Central memory CD4-positive, alpha-beta T cell (primary cell): ENCODE measurements at places on chromosomes 2 and 18.
A peak's percentile ranks its signal among the peaks of the same experiment; 100 is the strongest.

GRCh38 chr2:202378662-202379358 lies 2.7 kb downstream of the BMPR2 start:
- DNase-seq: no peak

DNA sequence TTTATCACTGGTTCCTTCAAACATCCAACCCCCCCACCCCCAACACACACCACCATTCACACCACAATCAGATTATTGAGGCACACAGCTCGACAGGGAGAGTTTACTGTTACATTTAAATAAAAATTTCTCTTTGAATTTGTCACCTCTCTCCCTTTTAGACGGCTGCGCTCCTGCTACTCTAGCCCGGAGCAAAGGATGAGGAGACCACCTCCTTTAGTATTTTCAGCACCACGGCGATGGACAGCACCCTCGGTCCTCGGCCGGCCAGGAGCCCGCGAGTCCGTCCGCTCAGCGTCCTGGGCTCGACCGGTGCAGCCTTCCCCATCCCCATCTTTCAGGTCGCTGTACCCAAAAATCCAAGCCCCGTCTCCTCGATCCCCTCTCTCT lies 892 bp downstream of the CELF4 start:
- DNase-seq: no peak

DNA sequence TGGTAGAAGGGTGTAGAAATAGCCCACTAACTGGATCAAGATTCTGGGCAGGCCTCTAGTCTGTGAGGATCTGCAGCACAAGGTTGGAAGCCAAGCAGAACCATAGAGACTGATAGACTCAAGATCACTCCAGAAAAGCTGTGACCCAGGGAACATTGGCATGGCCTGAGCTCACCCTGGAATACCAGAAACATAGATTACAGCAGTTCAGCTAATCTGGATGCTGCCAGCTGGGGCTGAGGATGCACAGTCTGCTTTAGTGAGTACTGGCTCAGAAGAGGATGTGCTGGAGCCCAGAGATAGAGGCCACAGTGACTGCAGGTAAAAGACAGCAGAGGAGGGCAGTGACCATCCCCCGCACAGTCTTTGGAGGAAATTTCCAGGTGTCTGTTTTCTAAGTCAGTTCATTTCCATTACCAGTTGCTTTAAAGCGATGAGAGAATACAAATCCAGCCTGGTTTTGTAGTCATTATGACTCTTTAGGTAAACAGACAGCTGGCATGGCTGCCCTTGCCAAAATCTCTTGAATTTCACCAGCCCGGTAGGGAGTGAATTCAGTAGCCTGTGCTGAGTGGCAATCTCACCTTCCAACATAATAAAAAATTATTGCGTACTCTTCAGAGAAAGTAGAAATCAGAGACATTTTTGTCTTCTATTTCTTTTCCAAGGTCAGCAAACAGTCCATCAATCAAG lies 119.2 kb downstream of the ANTXR1 start:
- DNase-seq: no peak

DNA sequence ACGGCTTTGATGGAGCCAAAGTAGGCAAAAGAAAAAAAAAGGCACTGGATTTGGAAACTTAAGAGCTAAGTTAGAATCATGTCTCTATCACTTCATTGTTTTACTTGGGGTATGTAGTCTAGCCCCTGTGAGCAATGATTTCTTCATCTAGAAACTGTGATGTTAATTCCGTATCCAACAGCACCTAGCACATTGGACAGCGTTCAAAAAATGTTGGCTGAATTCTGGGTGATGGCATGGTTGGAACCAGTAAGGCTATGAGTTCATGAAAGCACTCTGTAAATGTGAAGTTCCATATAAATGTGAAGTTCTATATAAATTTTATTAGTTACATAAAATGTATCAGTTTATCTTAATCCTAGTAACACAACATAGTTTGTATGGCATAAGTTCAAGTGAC lies 308.5 kb upstream of the HNMT start:
- DNase-seq: no peak

DNA sequence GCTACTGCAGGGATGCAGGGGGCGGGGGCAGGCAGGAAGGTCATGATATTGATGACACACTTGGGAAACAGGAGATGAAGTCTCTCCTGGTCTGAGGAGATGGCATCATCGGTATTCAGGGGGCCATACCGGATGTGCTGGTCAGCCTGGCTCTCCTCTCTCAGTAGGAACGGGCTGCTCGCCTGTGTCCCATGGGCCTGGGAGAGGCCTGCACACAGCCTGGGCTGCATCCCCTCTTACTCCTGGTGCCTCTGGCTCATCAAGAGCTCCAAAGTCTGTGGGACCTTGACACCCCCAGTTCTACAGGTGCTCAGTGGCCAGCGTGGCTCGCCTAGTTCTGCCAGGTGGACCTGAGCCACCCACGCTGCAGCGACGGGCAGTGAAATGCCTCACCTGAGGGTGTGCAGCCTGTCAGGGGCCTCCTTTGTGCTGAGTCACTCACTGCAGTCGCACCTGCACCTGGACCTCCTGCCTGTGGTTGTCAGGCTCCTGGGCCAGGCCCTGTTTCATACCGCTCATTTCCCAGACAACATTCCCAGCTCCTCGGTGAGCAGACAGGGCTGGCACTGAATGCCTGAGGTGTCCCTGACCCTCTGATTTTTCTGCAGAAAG lies 18.6 kb upstream of the CNDP1 start:
- no peak for DNase-seq

DNA sequence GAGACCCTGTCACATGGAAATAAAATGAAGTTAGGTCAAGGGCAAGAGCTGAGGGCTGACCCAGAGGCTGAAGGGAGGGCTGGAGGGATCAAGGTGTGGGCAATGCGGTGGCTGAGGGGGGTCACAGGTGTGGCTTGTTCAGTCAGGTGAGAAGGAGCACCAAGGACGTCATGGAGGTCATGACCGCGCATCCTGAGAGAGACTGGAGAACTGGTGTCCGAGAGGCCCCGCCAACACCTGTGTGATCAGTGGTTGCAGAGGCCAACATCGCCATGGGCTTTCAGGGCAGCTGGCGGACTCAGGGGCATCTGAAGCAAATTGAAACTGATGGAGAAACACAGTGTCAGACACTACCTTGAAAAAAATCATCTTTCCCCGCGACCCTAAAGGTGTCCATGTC lies 13.0 kb downstream of the TOGARAM2 start:
- DNase-seq: no peak

- no peak for DNase-seq
Observed at GRCh38 chr2:141820893-141821292, 309.9 kb downstream of the LRP1B start.

DNA sequence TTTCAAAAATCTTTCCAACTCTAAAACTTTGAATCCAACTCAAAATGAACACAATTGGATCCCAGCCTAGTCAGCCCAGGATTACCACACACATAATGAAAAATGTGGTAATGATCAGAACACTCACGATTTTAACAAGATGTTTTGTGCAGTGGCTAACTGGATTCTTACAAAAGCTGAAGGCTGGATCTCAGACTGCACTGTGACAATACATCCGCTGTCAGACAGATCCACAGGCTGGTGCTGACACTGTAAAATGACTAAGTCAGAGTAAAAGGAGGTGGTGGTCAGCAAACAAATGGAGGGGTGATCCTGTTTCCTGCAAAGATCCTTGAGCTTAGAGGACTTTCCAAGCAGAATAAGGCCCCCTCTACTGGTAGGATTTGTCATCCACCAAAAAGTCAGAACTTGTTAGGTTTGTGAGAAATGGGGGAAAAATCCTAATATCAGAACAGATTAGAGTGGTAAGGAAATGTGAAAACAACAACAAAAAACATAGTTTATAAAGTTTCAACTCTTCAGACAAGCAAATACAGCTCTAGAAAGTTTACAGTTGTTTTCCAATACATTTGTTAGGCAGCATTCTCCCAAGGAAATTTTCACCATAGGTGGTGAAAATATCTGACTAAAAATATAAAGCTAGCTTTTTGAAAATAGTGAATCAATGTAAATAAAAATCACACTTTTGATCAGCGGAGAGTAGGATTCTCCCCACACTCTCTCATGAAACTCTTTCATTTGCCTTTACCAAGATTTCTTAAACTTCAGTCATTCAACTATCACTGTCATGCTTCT lies 211.9 kb downstream of the AGPS start:
- DNase-seq: no peak

DNA sequence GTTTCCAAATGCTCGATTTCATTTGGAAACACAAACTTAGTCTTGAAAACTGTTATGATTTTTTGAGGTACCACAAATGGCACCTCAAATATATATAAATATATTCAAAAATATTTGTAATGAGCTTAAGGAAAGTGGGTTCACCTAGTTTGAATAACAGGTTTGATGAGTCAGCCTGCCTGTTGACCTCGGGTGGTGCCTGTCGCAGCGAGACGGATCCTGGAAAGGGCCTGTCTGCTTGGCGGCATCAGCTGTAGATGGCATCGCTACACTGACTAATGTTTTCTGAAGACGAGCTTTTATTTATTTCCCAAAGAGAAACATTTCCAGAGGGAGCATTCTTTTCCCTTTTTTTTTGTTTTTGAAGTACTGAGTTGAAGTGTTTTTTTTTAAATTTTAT lies 6.9 kb downstream of the ALLC start:
- no peak for DNase-seq

- DNase-seq: no peak
Observed at GRCh38 chr2:170523506-170523905, 191.6 kb upstream of the SP5 start.

- no peak for DNase-seq
Observed at GRCh38 chr2:238793306-238793705, 54.6 kb upstream of the TWIST2 start.

DNA sequence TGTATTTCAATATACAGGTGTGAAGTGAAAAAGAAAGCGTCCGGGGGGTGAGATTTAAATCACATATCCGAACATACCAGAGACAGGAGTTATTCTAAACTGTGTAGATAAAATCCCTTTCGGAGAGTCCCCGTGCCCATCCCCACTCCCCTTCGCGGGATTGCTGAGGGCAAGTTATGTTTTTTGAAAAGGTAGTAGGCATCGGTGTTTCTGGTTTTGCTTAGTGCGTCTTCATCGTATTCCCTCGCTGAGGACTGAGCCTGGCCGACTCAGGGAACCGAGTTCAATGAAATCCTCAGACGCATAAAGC lies 583.4 kb downstream of the ZEB2 start:
- no peak for DNase-seq

- no peak for DNase-seq
Observed at GRCh38 chr2:101478181-101479001, 3.5 kb upstream of the RFX8 start.

- DNase-seq: no peak
Observed at GRCh38 chr2:190459881-190460280, 51.7 kb downstream of the MFSD6 start.

- no peak for DNase-seq
Observed at GRCh38 chr2:19890104-19890503, 11.7 kb downstream of the TTC32 start.

DNA sequence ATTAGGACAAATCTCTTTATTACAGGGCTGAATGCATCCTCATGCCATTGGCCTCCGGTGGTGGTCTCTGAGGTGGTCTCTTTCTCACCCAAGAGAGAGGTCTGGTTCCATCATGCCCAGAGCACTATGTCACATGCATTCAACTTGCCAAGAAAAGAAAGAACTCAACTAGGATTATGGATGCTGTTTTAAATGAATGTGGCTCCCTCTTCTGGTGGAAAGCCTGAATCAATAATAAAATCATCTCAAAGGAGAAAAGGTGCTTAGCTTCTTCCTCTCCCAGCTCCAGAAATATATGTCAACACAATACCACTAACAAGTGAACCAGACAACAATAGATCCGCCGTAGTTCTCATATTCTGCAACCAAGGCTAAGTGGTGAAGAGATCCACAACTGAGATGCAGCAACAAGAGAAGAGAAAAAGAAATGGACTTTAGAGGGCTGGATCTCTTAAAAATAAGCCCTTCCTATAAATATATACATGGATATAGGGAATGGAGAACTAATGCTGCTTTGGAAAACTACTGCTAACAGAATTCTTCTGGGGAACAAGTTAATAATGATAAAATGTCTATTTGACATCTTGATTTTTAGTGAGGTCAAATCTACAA lies 396.8 kb downstream of the NCKAP5 start:
- DNase-seq: no peak

- DNase-seq: no peak
Observed at GRCh38 chr2:147310335-147311057, 534.3 kb upstream of the ACVR2A start.

GRCh38 chr2:10566018-10566417 lies 117.9 kb upstream of the ODC1 start:
- DNase-seq: no peak

- no peak for DNase-seq
Observed at GRCh38 chr2:145040433-145040832, 520.5 kb upstream of the ZEB2 start.

DNA sequence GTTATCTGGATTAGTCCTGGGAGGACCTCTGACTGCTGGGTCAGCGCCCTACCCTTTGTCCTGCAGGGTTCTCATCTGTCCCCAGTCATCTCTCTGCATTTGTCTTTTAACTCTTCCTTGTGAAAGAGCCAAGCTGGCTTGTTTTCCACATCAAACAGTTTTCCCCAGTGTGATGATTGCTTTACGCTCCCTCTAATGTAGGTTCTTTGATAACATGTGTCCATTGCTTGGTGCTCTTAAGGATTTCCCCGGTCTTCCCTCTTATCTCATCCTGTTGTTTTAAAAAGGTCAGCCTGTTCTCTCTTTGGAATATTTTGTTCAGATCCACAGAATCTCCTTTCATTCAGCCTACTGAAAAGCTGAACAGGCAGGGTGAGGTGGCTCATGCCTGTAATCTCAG lies 792.1 kb upstream of the RAB6C start:
- no peak for DNase-seq

DNA sequence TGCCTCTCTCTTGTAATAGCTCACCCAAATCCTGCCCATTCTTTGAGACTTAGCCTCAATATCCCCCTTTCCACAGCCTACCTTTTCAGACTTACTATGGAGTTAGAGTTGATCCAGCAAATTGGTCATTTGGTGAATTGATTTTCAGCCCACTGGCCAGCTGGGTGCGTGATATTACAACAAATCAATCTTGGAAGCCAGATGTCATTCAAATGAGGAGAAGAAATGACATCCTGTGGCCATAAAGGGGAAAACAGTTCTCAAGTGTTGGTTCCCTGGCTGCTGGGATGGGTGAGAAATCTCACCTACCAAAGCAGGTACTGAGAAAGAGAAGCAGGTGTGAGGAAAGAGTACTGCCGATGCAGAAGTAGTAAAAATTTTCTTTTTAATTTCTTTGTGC lies 36.7 kb upstream of the FOXI3 start:
- DNase-seq: no peak

DNA sequence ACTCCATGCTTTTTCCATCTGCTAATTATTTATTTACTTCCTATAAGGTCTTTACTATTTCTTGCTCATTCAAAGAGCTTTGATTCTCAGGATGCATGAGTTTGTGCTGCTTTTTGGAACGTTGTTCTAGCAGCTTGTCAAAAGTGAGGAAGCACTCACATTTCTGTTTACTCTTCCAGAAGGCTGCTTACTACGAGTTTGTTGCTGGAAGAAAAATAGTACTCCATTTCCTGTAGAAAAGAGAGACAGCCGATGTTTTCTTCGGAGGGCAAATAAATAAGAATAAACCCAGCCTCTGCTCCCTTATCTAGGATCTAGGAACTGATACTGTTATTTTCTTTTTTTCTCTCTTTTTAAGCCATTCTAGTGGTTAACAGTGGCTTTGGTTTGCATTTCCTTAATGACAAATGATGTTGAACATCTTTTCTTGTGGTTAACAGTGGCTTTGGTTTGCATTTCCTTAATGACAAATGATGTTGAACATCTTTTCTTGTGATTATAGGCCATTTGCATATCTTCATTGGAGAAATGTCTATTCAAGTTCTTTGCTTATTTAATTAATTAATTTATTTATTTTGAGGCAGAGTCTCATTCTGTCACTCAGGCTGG lies 20.5 kb downstream of the CYP27A1 start:
- peak; percentile 66 for DNase-seq
